AG10803 (cell line): ENCODE measurements at places on chromosomes 1 and 21.
A peak's percentile ranks its signal among the peaks of the same experiment; 100 is the strongest.

DNA sequence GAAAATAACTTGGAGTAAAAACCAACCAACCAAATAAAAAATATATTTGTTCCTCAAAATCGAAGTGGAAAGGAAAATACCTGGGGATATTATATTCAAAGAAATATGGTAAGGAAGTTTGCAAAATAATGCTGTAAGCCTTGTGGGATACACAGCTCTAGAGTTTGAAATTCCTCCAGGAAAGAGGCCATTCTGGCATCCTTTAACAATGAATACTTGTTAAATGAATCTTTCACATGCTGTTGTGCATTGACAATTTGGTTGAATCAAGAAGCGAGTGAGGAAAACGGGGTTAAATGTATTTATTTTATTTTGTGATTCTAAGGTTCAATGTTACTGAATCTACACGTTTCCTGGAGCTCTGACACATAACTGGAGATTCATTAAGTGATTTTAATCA is 30.5 kb upstream of the NTNG1 start:
- DNase-seq: peak; percentile 50

DNA sequence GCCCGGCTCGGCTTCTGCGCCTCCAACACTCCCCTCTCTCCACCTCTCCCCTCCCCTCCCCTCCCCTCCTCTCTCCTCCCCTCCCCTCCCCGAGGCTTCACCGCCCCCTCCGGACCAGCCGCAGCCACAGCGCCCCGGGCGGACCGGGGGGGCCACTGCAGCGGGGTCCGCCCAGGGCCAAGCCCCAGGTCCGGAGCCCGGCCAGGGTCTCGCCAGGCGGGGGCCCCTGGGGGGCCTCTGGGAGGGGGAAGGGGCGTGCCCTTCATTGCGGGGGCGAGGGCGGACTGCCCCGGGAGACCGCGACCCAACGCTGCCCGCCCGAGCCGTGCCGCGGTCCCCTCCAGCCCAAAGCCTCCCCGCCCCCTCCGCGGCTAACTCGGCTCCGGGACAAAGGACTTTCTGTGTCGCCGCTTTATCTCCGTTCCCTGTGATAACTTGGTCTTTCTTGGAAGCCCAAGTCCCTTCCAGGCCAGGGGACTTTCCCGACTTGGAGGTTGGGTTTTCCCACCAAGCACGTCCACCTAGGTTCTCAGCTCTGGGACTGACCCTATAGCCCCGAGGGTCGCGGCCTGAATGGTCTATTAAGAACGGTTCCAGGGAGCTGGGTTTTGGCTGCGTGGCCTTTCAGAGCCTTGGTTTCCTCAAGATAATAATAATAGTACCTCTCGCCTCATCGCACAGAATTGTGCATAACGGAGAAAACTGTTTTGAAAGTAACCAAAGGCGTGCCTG is at the start of gene UBQLN4:
UBQLN4 (minus strand) TSS at position 31 of the 732 bp plus-strand sequence. CDS start 97 bp downstream, outside the sequence.
- peak; percentile 85 for DNase-seq

DNA sequence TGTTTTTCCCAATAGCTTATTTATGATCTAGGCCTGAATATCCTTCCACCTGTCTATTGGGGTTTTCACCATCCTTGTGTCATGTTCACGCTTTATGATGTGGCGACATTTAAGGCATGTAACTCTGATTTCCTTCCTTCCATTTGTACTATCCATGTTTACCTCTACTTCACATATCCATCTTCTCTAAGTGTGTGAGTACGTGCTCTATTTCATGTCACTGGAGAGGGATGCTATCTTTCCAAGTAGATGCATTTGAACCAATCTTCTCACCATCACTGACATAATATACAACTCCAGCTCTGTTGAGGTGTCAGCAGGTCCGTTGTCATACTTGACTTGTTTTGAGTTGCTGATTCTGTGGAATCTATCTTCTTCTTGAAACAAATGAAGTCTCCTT is 283.2 kb downstream of the PTBP2 start:
- DNase-seq: no peak

- DNase-seq: peak; percentile 78
Measured at GRCh38 chr21:15682186-15682895, 47.4 kb upstream of the USP25 start.

DNA sequence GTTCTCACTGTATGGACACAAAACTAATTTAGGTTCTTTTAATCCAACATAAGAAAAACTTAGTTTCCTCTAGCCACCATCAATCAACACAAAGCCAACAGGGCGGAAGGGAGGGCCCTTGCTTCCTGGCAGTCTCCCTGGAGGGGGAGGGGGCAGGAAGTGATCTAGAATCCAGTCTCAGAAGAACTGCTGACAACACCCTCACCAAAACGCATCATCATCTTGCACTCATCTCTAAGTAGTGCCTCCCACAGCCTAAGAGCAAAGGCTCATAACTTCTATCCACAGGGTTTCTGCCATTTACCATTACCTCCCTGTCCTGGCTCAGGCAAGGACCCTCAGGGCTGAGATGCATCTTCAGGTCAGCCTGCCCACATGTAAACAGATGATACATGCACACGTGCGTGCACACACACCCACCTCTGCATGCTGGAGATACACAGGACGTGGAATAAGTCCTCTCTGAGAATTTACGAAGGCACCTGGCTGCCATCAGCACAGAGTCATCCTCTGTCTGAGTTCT is 20.5 kb downstream of the HIVEP3 start:
- DNase-seq: peak; percentile 58

- DNase-seq: peak; percentile 55
Measured at GRCh38 chr1:231407547-231408396, 14.3 kb downstream of the EGLN1 start.

DNA sequence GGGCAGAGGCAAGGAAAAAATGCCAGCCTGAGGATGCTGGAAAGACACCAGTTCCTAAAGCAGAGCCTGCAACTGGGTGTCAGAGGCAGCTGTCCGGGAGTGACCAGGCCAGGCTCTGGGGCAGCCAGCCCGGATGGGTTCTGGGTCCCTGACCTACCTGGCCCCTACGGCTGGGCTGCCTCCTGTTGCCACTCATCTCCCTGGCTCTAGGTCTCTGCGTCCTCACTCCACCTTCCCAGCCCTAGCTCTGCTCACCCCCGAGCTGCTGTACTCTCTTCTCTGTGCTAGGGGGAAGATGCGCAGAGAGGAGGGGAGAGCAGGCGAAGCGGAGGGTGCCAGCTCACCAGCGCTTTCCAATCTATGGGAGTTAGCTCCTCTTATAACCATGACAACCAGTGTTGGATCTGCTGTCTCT is 9.0 kb downstream of the ARHGEF2 start:
- no peak for DNase-seq

GRCh38 chr1:145747398-145748247 is 28.3 kb downstream of the CD160 start:
- no peak for DNase-seq

DNA sequence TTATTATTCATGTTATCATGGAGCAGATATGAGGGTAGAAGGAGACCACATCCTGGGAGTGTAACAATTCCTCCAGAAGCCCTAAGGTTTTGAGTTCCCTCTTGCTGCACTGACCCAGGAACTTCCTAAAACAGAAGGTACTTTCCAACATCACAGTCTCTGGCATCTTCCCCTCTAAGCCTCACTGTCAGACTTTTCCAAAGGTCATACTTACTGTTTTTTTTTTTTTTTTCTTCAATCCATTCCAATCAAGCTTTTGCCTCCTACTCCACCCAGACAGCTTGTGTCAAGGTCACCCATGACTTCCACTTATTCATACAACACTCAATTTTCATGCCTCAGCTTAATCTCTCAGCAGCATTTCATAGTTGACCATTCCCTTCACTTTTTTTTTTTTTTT is 18.4 kb upstream of the UQCRHL start:
- no peak for DNase-seq

DNA sequence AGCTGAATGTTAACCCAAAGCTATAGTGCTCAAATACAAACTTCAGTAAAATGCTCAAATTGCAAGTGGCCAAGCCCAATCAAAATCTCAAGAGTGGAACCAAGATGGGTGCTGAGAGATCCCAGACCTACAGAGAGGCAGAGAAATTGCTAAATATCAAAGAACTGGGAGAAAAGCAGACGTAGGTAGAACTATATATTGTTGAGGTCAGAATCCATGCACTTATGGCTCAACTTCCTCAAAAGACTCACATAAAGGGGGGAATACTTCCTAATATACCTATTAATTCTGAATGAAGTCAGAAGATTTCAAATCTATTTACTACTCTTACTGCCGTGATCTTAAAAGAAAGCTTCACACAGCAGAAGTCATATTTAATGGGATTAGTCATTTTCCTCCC is 65.2 kb downstream of the PUM1 start:
- DNase-seq: no peak

- no peak for DNase-seq
Measured at GRCh38 chr1:109255678-109256077, 6.3 kb downstream of the CELSR2 start.
